ENCODE measurements at places on chromosomes 6 and 20. TPM values are rescaled to one million over a fixed set of nuclear protein-coding genes. Genes with fewer than 3 reads are reported as not detected.

The ENPP4 gene
- total RNA-seq = 2.2 TPM

The NKX2-4 gene
- not detected for total RNA-seq

The NKAPL gene
- total RNA-seq = 1.7 TPM

The LTB gene
- not detected for total RNA-seq

The LHFPL5 gene
- not detected for total RNA-seq

GRCh38 chr20:1920252-1920651 lies 25.0 kb downstream of the SIRPA start:
- no peak for DNase-seq

- DNase-seq = no peak
Observed at GRCh38 chr20:17767624-17768023, 67.9 kb downstream of the BANF2 start.

DNA sequence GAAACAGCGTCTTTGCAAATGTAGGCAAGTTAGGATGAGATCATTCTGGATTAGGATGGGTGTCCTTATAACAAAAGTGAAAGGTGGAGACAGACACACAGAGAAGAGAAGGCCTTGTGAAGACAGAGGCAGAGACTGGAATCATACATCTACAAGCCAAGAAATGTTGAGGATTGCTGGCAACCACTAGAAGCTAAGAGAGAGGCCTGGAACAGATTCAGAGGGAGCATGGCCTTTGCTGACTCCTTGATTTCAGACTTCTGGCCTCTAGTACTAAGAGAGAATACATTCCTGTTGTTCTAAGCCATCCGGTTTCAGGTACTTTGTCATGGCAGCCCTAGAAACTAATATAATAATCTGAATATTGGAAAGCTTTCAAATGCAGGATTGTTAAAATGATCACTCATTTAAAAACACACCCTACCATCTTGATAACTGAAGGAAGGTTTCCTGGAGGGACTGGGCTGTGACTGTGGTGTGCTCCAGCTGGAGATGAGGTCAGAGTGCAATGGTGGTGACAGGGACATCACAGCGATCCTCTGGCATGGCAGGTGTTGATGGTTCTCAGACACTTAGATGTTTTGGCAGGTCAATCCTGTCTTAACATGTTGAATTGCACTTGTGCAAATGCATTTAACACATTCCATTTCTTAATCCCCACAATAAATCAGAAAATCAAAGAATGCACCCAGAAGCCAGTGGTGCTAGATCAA lies 25.1 kb downstream of the CD83 start:
- no peak for DNase-seq

DNA sequence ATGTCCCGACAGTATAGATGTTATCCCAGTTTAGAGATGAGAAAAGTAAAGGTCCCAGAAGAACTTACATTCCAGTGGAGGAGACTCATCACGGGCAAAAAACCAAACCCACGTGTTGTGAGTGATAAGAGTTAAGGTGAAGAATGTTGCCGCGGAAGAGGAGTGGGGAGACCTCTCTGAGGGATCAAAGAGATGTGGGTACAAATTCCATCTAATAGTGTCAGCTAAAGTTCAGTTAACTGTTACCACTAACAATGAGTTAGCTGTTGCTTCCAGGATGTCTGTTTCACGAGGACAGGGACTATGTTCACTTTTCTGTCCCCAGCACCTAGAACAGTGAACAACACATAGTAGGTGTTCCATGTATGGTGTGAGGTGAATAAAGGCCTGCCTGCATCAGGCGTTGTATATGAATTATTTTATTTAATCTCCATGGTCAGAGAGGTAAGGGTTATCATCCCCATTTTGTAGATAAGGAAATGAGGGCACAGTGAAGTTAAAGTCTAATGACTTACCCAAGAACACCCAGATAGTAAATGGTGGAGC lies 39.8 kb upstream of the RSPO4 start:
- DNase-seq = no peak

DNA sequence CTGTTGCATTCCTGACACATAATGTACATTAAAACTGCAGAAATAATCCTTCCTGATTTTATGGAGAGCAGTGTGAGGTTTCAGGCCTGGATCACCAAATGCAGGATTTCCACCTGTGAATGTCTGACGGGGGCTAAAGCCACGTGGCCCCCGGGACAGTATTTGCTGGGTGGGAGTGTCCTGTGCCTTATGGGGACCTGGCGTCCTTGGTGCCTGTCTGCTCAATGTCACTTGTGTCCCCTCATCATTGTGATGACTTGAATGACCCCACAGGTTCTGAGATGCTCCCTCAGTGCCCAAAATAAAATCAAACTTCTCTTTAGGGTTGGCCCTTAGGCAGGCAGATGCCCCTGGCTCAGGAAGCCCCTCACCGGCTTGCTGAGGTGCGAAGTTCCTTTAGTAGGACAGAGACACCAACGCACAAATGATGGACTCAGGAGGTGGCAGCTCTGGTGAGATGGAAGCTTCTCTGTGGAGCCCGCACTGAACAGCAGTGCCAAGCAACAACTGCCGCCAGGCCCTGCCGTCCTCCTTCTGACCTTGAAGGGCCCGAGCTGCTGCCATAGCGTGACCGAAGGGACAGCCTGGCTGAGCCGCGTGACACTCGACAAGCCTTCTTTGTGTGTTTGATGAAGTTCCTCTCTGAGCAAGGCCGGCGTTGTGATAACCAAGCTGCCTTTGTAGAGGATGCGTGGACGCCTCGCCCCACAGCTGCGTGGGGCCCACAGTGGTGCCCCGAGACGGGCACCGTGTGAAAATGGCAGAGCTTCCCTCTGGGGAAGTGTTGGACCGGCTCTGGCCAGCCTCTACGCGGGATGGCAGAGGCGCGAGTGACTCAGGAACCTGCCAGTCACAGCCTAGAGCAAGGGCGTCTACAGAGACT lies 30.9 kb downstream of the FRMD1 start:
- DNase-seq = no peak

DNA sequence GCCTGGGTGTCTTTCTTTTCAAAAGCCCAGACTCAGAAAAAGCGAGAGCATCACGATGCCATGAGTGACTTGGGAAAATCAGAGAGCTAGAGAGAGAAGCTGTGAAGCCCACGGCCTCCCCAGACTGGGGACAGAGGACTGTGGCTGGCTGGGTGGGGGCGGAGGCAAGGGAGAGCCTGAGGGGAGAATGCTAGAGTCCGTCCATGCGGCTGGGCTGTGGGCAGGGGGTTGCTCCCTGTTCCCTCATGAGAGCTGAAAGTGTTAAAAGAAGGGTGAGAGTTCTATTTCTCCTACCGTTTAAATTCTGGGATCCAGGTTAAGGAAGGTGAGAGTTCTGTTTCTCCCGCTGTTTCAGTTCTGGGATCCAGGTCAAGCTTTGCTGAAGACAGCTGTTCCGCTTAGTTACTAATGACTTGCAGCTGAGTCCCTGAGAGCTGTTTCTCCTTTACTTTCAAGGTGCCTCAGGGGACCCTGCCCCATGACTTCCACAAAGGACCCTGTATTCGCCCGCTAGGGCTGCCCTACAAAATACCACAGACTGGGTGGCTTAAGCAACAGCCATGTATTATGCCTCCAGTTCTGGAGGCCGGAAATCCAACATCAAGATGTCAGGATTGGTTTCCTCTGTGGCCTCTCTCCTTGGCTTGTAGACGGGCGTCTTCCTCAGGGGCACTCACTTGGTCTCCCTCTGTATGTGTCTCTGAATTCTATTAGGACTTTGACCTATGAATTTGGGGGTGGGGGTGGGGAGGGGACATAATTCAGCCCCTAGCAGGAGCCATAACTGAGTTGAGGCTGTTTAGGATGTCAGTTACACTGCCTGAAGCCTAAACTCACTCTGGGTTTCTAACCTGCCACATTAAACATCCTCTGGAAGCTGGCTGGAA lies 127.0 kb downstream of the PXDC1 start:
- no peak for DNase-seq

DNA sequence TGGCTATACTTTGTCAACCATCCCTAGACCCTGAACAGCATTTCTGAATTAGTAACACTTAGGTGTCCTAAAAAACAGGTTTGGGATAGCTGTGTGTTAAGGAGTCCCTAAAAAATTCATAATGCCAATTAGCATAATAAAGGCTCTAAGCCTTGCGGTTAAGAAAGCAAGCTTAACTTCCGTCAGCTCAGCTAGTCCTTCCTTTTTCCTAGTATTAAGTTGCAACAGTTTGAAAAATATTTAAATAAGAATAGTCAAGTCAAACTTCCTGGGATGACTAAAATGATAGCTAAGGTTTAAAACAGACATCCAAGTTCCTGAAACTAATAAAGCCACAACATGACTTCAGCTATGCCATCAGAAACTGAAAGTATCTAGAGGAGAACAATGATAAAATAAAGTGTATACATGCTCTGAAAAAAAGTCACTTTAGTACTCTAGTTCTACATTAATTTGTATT lies 3.5 kb downstream of the AKIRIN2 start:
- no peak for DNase-seq

DNA sequence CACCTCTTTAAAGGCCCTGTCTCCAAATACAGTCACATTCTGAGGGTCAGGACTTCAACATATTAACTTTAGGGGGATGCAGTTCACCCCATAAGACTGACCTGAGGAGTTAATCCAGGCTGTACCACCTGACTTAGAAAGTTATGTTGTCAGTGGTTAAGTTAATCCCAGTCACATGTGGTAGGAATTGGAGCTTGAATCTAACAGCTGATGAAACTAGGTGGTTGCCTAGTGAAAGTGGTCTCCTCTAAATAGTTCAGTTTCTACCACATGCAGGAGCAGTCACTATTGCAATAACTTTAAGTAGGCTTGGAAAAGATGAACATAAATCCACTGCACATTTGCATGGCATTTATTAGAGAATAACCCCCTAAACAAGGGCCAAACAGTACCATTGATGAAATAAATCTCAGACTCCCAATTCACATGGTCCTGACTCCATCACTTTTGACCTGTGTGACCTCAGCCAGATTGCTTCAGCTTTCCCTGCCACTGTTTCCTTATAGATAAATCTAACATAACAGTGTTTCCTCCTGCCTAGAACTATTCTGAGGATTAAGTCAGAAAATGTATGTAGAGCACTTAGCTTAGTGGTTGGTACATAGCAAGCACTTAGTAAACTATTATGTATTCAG lies 20.1 kb downstream of the SAMD5 start:
- DNase-seq = peak; percentile 33

DNA sequence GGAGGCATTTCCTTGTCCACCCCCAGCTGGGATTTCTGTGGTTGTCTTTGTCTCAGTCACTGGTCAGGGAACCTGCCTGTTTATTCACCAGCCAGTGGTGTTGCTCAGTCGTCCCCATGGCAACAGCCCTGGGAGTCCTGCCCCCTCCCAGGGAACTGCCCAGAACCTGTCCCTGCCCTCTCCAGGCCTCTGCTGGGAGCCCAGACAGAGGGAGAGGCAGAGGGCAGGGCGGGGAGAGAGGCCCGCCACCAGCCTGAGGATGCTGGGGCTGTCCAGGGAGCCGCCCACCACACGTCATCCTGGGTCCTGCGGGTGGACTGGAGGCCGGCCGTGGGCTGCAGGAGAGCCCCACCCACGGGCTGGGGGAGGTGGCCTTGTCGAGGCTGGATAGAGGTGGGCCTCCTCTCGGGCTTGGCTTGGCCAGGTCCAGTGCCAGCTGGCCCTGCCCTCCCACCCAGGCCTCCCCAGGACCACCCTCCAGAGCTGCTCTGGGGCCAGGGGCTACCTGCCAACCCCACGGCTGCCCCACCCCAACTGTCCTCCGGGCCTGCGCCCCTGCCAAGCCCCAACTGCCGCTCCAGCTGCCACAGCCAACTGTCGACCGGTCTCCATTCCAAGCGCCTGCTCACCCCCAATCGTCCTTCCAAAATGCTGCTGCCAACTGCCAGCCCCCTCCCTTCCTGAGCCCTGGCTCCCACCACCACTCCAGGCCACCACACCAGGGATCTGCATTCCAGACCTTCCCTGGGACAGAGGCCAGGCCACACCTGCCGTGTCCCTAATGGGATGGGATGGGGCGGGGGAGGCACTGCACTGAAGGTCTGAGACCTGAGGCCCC lies 4.2 kb upstream of the ZBTB46 start:
- peak; percentile 98 for DNase-seq

- DNase-seq = peak; percentile 54
Observed at GRCh38 chr6:121093928-121094327, 240.4 kb downstream of the TBC1D32 start.

DNA sequence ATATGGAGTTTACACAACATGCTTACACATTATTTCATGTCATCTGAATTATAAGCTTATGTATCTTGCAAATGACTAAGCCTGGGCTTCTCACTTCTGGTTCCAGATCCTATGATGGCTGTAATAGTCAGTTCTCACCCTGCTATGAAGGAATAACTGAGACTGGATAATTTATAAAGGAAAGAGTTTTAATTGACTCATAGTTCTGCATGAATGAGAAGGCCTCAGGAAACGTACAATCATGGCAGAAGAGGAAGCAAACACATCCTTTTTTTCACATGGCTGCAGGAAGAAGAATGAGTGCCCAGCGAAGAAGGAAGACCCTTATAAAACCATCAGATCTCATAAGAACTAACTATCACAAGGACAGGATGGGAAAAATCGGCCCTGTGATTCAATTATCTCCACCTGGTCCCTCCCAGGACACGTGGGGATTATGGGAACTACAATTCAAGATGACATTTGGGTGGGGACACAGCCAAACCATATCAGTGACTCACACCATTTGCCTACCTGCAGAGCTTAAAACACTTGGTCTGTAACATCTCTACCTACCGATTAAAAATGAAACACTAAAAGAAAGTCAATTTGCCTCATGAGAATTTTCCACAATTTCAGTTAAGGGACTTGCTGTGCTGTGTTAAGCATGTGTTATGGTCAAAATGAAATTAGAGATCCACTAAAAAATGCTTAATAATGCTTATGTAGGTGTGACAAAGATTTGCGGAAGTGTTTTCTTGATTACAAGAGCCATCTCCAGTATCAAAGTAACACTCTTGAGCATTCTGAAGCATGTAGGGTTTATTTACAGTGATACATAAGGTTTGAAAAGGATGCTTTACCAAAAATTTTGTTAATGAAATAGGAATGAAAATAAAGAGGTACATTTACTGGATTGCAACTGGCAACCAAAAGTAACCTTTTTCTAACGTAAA lies 2.2 kb upstream of the RWDD1 start:
- no peak for DNase-seq

DNA sequence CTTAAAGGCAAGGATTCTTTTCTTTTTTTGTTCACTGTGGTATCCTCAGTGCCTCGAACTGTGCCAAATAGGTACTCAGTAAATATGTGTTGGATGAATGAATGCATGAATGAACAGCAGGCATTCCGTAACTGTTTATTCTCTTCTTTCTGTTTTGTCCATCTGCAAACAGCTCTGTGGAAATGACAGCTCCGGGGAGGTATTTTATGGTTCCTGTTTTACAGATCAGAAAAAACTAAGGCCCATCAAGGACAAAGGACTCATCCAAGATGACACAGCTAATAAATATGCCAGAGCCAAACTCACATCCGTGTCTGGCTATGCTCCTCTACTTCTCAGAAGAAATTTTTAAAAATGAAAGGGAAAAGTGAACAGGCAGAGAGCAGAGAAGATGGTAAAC lies 21.0 kb downstream of the JPH2 start:
- no peak for DNase-seq
